ENCODE measurements at places on chromosomes 3 and 15.

GRCh38 chr3:81354119-81354518 lies 407.3 kb downstream of the GBE1 start:
- no peak for DNase-seq

GRCh38 chr15:77591968-77592613 lies 40.6 kb downstream of the LINGO1 start:
- no peak for DNase-seq

DNA sequence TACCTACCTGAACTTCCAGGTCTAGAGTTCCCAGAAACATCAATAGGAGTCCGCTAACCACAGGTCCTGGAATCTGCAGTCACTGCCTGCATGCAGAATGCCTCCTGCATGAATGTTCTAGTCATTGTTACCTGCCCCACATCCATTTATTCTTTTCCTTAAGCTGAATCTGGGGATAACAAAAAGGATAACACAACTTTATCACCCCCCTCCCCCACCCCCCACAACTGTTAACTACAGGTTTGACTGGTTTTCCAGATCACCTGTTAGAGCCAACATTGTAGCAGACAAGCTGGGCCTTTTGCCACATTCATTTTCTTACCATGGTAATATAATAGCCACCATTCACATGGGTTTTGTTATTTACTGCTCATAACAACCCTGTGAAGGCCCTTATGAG lies 4.6 kb upstream of the CTSH start:
- no peak for DNase-seq

GRCh38 chr3:79178471-79179180 lies 589.2 kb downstream of the ROBO1 start:
- no peak for DNase-seq

DNA sequence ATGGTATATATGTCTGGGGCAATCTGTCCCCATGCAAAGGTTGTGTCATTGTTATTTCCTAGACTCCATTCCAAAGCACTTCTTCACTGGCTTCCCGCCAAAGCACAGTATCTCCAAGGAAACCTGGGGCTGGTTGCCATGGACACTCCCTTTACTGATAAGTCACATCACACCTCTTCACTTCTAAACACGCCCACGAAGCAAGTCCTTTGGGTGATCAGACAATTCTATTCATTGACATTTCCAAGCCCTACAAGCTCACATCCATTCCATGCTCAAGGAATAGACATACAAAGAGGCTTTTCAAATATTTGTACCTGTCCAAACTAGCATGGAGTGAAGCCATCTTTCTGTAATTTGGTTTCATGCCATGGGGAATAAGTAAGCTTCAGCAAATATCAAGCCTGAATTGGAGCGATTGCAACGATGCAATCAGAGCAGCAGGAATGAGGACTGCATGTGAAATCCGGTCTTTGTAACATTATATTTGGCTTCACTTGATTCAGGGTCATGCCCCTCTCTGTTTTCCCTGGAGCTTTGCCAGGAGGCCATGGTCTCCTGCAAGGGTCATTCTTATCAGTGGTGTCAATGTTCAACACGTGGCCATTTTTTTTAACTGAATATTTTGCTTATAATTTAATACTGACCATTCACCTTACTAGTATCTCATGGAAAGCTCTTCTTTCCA lies 201.6 kb upstream of the TMC3 start:
- no peak for DNase-seq

- DNase-seq: no peak
Measured at GRCh38 chr3:24012589-24013269, 67.6 kb downstream of the NR1D2 start.

DNA sequence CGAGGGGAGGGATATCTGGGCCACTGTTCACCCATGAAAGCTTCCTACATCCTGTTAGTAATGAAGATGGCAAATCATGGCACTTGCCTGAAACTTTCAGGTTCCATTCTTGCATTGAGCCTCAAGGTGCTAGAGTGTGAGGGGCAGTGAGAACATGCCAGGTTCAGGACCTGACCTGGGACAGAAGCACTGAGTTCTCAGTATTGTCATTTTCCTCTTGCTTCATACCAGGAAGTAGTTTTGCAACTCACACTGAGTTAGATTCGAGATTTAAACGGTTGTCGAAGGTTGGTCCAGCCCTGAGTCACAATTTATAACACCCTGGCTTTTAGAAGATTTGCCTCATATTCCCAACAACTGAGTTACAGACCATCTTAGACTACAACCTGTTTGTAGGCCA lies 11.8 kb upstream of the MEIS2 start:
- no peak for DNase-seq

DNA sequence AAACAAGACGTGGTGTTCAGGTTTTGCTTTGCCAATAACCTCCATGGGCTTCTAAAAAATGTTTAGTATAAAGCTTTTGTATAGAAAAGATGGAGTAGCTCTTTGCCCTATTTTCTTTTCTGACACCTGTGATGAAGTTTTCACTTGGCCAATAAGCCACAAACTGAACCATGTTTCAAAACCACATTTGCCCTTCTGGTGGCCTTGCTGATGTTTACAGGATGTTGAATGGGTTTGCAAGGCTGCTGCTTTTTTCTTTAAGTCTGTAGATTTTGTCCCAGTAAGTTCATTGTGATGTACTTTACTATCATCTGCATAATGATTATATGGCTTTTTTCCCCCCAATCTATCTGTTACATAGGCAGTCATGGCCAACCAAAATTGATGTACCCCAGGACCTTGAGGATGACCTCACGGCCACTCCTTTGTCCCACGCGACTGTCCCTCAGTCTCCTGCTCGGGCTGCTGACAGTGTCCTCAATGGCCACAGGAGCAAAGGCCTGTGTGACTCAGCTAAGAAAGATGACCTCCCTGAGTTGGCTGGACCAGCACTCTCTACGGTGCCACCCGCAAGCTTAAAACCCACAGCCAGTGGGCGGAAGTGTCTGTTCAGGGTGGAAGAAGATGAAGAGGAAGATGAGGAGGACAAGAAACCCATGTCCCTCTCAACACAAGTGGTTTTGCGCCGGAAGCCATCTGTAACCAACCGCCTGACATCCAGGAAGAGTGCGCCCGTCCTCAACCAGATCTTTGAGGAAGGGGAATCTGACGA lies 60.8 kb downstream of the SNRK start:
- DNase-seq: no peak

GRCh38 chr3:164452707-164453106 lies 625.6 kb downstream of the SI start:
- DNase-seq: no peak

DNA sequence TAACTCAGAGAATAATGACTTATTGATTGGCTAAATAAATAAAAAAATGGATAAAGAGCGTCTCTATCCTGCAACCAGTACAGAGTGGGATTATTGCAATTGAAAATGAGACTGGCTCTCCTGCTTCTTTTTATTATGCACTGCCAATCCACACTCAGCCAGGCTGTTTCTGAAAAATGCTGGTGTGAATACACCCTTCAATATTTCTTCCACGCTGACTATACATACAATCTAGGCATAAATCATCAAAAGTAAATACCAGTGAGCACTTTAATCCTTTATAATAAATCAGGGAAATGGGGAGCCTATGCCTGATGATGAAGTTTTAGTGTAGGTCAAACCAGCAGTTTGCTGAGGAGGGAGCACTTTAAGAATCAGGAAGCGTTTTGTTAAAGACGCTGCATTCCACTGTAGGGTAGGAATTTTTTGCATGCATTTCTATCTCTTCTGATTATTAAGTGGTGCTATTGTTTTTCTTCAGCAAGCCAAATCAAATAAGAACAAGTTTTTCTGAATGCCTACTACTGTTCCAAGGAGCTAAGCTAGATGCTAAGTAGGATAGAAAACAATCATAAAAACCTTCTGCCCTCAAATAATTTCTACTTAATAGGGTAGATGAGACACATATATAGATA lies 781.5 kb downstream of the TBL1XR1 start:
- no peak for DNase-seq

DNA sequence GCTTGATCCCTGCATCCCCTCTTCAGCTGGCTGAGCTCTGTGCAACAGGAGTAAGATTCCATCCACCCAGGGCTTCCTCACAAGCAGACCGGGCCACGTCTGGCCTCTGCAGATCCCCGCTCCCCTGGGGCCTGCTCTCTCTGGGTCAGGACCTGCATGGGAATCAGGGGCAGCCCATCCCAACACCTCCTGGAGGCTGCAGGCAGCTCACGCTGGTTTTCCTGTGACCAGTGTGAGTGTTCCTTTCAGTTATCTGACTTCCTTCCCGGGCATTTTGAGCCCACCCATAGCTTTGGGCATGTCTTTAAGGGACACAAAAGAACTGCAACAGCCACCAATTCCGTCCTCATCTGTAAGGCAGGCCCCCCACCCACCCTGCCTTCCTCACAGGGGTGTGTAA lies 16.3 kb downstream of the NUP210 start:
- DNase-seq: no peak

GRCh38 chr15:29596266-29596665 lies 226.0 kb downstream of the TJP1 start:
- no peak for DNase-seq
